ENCODE measurements at places on chromosomes 1 and 21.

DNA sequence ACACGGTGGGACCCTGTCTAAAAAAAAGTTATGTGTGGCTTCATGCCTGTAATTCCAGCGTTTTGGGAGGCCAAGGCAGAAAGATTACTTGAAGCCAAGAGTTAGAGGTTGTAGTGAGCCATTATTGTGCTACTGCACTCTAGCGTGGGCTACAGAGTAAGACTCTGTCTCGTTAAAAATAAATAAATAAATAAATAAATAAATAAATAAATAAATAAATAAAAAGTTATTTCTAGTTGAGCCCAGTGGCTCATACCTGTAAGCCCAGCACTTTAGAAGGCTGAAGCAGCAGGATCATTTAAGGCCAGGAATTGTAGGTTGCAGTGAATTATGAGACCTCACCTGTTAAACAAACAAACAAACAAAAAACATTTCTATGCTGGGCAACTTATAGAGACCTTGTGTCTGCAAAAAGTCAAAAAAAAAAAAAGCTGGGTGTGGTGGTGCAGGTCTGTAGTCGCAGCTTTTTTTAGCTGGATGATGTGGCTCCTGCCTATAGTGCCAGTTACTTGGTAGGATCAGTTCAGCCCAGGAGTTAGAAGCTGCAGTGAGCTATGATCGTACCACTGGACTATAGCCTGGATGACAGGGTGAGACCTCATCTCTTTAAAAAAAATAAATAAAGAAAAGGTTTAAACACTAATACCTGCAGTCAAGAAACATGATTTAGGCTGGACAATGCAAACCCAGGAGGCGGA lies 25.6 kb downstream of the GON4L start:
- no peak for DNase-seq

DNA sequence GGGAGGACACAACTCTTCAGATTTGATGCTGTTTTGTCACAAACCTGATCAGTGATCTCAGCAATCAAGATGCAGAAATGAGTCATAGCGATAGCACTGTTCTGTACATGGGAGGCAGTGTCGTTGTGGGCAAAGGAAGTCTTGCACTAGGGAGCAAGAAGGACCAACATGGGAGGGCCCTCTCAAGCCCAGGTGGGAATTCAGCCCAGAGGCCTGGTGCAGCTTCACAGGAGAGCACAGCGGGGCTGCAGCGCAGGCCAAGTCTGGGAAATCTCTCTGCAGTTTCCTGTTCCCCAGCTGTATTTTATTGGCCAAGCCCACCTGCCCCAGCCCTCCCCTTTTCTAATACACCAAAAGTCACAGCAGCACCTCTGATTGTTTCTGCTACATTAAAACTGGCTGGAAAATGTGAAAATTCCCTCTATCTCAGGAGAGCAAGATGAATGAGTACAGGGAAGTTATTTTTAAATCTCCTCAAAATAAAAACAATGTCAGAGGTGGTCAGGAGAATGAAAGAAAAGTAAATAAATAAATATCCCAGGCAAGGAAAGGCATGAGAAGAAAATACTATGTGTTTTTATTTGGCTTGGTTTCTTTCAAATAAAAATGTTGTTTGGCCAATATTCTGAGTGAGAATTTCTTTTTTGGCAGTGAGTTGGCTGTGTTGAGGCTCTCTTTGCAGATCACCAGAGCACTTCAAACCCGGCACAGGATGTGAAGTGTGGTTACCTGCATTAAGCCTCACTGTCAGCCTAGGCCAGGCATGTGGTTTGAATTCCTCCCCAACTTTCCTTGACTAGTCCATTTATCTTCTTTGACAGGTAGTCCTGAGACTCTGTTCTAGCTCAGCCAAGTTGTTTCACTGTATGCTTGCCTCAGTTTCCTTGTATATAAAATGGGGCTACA lies 422.1 kb downstream of the PLPP3 start:
- no peak for DNase-seq

GRCh38 chr1:56929492-56929891 lies 36.3 kb downstream of the C8B start:
- no peak for DNase-seq

- DNase-seq: no peak
These were observed 31.4 kb downstream of the POFUT2 start for GRCh38 chr21:45256021-45256911.

DNA sequence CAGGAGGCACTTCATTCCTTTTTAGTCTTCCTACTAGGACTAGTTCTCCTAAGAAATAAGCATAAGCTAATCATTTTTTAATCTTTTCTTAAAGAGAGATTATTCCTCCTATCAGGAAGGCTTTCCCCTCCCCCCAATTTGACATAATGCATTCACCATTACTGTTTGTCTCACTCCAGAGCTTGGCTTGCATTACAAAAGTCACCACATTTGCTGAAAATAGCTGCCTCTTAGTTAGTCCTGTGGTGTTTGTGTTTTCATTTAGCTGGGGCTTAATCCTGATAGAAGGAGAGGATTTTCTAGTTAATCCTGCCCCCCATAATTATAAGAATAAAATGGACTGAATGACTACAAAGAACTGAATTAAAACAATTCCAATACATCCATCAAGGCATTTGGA lies 307.1 kb upstream of the RRP15 start:
- DNase-seq: no peak

- no peak for DNase-seq
These were observed 81.8 kb downstream of the AJAP1 start for GRCh38 chr1:4736254-4736653.

DNA sequence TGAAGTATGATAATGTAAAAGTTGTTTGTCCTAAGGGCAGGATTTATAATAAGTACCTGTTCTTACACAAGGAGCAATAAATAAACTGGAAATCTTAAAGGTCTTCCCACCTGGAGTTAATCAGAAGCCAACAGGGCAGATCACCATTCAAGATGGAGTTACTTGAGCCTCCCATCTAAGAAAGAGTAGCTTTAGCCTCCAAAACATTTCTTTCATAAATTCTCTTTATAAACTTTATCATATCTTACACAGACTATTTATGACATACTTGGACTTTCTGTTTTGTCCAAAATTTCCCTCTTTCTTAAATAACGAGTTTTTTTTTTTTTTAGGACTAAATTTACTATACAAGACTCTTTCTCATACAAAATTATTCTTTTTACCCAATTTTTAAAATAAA lies 18.5 kb downstream of the OR2T1 start:
- no peak for DNase-seq

DNA sequence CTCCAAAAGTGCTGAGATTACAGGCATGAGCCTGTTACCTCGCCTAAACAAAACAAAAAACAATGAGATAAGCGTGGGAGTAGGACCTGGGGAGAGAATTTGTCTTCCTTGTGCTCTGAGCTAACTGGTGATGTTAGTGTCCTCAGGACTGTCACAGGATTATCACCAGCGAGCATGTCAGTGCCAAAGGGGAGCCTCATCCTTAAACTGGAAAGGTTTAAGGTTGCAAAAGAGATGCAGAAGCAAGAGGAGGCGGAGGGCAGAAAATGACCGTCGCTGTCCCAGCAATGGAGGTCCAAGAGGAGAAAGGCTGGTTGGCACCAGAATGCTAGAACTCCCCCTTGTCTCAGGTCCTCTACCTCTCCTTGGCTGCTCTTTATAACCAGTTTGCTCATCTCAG lies 3.9 kb downstream of the SYPL2 start:
- DNase-seq: no peak

DNA sequence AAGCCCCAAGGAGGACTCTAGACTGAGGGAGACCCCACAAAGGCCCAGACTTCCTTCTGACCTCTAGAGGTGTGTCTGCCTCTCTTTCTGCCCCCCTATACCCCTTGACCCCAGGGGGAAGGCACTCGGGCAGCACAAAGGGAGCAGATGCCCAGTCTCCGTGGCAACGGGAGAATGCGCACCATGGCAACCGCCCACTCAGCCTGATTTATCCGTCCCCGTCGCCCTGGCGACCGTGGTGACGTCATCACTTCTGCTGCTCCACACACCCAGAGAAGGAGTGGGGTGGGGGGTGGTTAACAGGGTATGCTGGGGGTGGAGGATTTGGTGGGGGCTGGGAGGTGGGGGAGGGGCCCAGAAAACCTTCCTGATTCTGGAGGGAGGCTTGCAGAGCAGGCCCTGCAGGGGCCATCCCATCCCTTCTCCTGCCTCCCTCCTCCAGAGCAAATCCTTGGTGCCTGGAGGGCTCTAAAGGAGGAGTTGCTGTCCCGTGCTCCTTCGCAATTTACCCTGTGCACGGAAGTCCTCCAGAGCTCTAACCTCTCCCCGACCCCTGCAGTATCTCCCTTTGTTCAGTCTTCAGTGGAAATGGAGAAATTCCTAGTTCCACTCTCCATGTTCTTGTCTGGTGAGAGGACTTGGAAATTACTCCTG lies 6.3 kb downstream of the CELF3 start:
- DNase-seq: peak; percentile 82

- DNase-seq: no peak
These were observed 121.9 kb downstream of the TIAM1 start for GRCh38 chr21:31222142-31222541.
